Hematopoietic multipotent progenitor cell treated with erythropoietin and hydrocortisone succinate and interleukin-3 and kit ligand, for 15 days (in vitro differentiated cells): ENCODE measurements at places on chromosomes 16 and 17.

DNA sequence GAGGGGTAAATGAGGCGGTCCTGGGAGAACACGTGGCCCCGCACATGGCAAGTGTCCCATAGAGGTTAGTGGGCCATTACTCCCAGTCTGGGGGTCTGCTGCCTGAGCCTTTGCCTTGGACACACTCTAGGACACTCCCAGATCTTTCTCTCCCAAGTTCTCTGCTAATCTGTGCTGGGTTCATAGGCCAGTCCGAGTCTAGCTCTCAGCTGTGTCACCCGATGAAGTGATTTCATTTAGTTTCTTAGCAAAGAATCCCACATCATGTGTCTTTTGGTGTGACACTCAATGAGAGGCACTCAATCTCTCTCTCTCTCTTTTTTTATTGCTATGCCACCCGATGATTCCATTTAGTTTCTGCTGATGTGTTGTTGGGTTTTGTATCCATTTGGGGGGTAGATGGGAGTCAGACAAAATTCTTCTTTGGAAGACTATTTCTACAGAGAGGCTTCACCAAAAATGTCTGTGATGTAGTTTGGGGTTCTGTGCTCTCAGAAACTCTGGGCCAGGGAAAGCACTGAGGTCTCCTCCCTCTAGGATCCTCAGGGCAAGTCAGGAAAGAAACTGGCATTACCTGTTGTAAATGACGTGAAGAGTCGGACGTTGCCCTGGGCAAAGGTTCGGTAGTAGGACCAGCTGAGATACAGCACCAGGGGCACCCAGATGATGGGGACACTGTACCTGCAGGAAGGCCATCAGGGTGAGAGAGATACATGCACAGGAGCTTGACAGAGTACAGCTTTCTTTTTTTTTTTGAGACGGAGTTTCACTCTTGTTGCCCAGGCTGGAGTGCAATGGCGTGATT lies 25.2 kb upstream of the MLKL start:
- no peak for DNase-seq

DNA sequence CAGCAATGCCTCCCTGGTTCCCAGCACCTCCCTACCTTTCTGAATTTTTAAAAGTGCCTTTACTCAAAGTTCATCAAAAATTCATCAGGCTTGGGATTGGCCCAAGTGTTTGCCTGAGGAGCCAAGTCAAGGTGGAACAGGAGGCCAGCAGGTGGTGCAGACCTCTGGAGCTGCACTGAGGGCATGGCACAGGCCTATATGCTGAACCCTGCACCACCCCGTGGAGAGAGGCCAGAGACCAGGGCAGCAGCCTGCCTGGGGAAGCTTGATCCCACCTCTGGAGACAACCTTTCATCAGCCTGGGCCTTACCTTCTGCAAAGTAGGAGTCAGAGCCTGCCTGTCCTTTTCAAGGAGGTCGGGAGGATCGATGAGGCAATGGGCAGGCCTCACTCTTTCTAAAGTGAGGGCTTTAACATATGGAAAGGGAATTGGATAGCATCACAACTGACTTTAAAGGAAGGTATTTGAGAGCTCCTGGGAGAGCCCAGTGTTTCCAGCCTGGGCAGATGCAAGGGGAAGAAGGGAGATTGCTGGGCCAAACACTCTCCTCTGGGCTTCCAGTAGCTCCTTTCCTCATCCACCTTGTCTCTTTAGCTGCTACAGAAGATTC lies 31.8 kb upstream of the TMEM132E start:
- no peak for DNase-seq

DNA sequence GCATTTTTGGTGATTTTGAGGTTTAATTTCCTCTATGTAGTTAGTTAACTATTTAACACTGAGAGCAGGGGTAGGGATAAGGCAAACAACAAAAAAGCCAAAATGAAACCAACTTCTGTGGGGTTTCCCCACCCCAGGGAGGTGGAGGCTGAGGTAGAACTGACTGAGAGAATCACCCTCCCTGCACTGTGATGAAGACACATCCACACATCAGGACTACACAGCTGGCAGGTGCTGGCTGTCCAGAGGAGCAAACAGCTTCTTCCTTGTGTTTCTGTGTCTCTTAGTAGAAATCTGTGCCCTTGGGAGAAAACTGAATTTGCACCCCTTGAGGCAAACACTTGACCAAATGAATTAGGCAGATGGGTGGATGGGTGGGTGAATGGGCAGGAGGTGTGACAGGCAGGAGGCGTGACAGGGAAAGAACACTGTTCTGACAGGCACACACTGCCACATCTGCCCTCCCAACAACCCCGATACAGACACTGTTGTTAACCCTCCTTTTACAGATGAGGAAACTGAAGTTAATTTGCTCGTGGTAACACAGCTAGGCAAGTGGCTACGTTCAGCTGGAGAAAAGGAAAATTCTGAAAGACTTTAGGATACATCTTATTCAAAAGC lies 62.9 kb upstream of the AMZ2 start:
- no peak for DNase-seq

- no peak for DNase-seq
Observed at GRCh38 chr16:23424292-23424958, 28.6 kb downstream of the COG7 start.

GRCh38 chr16:1772362-1772907 lies at the start of gene EME2:
Gene EME2 (plus strand): TSS chr16:1772810. CDS start chr16:1773228, 418 bp downstream.
- peak; percentile 35 for DNase-seq

- no peak for DNase-seq
Observed at GRCh38 chr17:80837711-80838110, 153.9 kb upstream of the CHMP6 start.

- no peak for DNase-seq
Observed at GRCh38 chr17:75832164-75832651, 12.0 kb downstream of the UNC13D start.

DNA sequence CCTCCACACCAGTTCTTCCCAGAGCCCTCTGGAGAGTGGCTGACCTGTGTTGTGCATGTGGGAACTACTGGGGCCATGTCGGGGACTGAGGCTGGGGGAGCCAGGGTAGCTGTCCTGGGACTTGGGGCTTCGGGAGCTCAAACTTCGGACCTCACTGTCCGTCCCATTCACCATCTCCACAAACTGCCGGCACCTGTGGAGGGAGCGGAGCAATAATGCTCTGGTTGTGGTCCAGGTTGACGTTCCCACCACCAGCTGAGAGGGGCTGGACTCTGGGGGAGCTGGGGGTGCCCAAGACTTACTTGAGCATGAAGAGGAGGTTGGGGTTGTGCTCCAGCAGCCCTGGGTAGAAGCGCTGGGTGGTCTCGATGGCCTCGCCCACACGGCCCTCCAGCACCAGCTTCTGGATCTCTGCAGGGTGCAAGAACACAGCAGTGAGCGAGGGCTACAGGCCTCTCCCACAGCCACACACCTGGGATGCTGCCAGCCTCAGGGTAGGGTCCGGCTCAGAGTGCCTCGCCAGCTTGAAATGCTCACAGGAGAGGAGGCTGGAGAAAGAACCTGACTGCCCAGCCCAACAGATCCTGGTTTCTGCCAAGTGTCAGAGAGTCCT lies 10.6 kb upstream of the GFOD2 start:
- DNase-seq: no peak

GRCh38 chr17:30113213-30113612 lies 3.4 kb upstream of the NSRP1 start:
- no peak for DNase-seq

- peak; percentile 4 for DNase-seq
Observed at GRCh38 chr16:56203052-56203451, 11.8 kb downstream of the GNAO1 start.

GRCh38 chr17:6452471-6453266 lies 8.4 kb downstream of the PIMREG start:
- no peak for DNase-seq

- no peak for DNase-seq
Observed at GRCh38 chr17:51374209-51374608, 113.9 kb downstream of the UTP18 start.

DNA sequence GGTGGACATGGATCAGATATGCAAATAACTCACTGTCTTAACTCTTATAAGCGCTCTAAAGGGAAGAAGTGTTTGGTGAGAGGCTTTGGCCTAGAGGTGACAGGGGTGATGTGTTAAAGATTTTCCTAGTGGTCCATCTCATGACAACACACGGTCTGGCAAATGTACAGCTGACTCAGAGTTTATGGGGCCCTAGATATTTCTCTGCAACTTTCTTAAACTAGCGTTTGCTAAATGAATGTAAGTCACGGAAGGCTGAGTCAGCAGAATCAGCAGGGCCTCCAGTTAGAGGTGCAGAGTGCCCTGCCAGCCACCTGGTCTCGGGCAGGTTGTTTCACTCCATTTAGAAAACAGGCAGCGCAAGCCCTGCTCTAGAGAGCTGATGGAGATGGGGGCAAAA lies 40.1 kb downstream of the CLEC16A start:
- DNase-seq: no peak

- DNase-seq: no peak
Observed at GRCh38 chr17:10332515-10332914, 40.3 kb downstream of the MYH13 start.

- no peak for DNase-seq
Observed at GRCh38 chr17:79433379-79433778, 177.5 kb downstream of the RBFOX3 start.

DNA sequence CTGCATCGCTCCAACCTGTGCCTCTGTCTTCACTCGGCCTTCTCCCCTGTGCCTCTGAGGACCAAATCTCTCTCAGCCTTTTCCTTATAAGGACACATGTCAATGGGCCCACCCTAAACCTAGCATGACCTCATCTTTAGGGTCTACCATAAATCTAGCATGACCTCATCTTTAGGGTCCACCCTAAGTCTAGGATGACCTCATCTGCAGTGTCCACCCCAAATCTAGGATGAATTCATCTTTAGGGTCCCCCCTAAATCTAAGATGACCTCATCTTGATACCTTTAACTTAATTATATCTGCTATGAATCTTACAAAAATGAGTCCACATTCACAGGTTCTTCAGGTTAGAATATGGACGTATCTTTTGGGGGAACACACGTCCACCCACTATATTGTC lies 131.1 kb upstream of the RPL38 start:
- no peak for DNase-seq

- no peak for DNase-seq
Observed at GRCh38 chr16:56113223-56113622, 78.1 kb upstream of the GNAO1 start.
